ENCODE measurements at places on chromosomes 4 and X.

DNA sequence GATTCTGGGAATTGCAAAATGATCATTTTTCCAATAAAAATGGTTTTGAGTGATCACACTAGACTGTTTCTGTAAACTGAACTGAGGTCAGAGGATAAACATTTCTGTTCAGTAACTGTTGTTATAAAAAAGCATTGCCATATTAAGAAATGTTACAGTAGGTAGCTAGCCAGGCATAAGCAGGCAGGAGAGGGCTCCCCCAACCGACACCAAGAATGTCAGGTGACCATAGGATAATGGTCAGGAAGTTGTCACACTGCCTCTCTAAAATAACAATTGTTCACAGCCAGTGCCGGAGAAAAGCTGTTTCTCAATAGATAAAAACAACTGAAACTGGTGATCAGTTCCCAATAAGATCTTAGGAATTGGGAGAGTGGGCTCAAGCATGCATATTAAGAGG lies 306.2 kb upstream of the SLIT2 start:
- no peak for DNase-seq

- DNase-seq: no peak
These were observed 38.5 kb upstream of the PDLIM5 start for GRCh38 chr4:94413085-94413840.

- no peak for DNase-seq
These were observed 164.2 kb downstream of the STIM2 start for GRCh38 chr4:27024805-27025204.

GRCh38 chr4:48949086-48949485 lies 37.0 kb upstream of the CWH43 start:
- no peak for DNase-seq

- no peak for DNase-seq
These were observed 41.3 kb downstream of the DOCK11 start for GRCh38 chrX:118536687-118537461.

GRCh38 chr4:162732876-162733275 lies 433.8 kb downstream of the NAF1 start:
- DNase-seq: no peak

DNA sequence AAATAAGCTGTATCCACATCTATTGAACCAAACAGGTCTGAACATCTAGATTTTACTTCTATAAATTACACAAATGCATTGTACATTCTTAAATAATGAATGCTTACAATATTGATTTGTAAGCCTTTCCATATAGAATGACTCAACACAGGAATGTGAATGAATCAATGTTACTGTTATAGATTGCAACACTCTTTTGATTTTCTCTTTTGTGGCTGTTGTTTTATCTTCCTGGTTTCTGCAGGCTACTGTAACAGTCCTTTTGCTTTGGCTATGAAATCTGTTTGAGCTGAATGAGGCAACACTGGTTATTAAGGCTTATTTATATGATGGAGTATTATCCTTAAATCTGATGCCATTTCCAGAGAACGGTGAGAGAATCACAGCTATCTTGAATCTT lies 49.5 kb downstream of the GPR50 start:
- DNase-seq: no peak

DNA sequence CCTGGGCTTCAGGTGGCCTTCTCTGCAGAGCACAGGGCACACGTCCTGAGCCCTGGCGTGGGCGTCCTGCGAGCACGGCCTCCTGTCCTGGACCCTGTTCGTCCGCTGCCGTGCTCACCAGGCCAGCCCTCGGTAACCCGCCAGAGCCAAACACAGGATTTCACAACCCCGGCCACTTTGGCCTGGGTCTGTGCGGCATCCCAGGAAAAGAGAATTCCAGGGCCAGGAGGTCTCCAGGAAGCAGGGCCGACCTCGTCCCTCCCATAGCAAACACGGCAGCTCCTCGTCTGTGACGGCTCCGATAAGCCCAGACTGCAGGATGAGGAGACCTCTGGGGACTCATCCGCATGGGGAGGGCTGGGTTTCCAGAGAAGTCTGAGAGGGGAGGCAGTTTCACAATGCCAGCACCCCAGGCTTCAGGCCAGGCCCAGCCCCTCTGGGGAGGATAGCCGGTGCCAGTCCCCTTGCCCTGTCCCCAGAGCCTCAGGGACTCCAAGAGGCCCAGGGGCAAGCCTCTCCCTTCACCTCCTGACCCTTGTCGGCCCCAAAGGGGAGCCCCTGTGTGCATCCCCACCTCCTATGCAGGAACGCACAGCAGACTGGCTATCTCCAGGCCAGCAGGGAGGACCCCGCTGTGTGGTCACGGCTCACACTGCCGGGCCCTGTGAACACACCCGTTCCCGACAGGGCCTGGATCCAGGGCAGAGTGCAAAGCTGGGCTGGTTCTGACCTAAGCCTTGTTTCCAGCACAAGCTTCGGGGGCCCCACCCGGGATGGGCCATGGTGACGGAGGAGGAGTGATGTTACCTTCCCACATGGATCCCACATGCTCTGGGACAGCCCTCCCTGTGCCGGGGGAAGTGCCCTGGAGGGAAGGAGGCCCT lies 22.3 kb upstream of the HTRA3 start:
- peak; percentile 79 for DNase-seq

GRCh38 chrX:109841869-109842579 lies 109.0 kb upstream of the ACSL4 start:
- no peak for DNase-seq

- DNase-seq: no peak
These were observed 257.6 kb upstream of the CLNK start for GRCh38 chr4:10942156-10942555.

DNA sequence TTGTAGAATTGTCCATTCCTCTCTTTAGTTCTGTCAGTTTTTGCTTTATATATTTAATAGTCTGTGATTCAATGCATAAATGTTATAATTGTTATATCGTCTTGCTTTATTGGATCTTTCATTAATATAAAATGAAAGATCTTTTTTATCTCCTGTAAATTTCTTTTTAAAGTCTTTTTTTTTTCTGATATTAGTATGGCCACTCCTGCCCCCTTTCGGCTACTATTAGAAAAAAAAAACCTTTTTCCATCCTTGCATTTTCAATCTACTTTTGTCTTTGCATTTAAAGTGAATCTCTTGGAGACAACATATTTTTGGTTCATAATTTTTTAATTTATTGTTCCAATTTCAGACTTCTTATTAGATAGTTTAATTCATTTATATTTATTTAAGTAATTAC lies 677.4 kb upstream of the NDST4 start:
- DNase-seq: no peak

- DNase-seq: no peak
These were observed 10.6 kb downstream of the PBDC1 start for GRCh38 chrX:76183289-76184049.

DNA sequence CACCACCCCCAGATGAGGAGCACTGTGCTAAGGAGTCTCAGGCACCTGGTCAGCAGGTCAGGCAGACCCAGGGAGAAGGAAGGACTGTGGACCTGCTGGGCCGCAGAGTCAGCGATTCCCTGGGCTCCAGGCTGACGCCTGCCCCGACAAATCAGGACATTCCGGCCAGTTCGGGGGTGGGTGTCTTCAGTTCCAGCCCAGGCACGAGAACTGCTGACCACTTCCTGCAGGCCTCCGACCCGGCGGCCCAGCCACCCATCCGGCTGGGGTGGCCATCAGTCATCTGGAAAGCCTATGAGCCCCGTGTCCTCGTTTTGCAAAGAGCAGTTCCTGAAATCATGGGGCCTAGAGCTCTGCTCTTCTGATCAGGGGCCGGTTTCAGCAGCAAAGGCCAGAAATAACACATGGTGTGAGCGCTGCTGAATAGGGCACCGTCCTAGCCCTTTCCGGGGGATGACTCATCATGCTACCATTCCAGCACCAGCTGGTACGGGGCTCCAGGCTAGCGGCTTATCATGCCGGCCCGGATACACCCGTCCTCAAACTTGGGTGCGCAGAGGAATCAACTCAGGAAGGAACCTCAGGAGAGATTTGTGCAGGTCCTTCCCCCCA lies 7.8 kb upstream of the SH3TC1 start:
- DNase-seq: no peak

DNA sequence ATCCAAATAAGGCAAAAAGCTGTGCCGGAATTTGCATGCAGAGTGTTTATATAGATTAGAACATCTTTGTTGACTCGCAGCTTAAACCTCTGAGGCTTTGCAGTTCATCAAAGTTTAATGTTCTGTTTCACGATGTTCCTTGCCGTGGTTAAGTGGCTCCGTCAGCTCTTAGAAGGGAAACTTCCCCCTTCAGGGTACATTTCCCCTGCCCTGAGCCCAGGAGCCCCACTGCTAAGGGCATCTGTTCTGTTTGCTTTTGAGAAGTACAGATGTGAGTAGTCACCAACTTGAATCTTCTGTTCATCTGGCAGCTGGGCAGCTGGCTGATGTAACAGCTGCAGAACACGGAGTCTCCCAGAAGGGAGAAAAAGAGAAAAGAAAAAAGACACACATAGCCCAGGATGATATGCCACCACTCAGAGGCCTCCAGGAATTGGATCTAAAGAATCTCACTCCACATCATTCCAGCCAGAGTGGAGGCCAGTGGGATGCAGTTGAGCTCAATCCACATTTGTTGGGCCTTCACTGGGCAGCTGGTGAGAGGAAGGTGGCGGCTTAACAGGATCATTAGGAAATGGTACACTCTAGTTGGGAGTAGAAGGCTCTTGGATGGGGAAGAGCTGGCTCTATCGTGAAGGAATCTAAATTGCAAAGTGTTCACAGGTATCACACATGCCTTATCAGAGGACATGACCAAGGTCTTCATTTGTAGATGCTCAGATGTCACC lies 178.7 kb upstream of the RBPJ start:
- no peak for DNase-seq

DNA sequence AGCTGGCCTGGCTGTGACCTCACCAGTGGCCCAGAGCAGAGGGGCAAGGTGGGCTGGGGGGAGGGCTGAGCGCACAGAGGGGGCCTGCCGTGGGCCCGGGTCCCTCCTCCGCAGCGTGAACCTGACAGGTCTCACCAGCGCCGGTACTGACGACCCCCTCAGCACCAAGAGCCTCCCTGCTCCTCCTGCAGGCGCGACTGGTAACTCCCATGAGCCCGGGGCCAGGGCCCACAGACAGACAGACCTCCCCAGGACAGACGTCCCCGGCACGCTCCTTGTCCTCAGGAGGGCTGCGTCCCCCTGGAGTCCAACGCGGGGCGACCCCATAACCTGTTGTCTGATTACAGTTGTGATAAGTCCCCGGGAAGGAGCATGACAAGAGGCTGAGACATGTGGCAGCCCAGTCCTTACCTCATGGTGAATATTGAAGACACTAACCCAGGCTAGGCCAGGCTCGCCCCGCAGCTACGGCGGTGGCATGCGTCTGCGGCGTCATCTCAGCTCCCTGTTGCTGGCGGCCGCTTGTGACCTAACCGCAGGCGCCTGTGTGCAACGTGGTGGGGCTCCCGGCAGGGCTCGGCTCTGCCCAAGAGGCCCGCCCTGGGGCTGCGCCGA lies 8.5 kb downstream of the AKAP17A start:
- peak; percentile 57 for DNase-seq

DNA sequence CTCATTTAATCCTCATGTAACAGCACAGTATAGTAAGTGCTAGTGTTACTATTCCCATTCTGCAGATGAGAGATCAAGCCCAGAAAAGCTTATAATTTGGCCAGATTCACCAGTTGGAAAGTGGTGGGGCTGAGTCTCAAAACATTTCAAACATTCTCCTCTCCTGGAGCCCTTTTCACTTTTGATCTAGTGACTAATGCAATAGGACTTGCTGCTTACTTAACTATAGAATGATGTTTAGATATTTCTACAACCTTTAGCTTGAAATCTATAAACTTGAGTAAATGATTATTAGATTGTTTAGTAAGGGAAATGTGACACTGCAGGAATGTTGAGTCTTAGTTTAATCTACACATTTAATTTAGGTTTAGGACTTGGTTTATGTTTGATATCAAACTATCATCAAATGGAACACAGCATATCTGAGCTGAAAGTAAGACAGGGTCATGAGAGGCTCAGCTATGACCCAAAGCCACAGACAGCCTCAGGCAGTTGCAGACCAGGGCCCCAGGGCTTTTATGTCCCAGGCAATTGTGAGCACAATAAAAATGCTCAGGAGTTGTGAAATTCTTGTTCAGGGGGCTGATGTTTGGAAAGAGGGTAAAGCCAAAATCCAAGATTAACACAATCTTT lies 199.5 kb upstream of the HS3ST1 start:
- no peak for DNase-seq

DNA sequence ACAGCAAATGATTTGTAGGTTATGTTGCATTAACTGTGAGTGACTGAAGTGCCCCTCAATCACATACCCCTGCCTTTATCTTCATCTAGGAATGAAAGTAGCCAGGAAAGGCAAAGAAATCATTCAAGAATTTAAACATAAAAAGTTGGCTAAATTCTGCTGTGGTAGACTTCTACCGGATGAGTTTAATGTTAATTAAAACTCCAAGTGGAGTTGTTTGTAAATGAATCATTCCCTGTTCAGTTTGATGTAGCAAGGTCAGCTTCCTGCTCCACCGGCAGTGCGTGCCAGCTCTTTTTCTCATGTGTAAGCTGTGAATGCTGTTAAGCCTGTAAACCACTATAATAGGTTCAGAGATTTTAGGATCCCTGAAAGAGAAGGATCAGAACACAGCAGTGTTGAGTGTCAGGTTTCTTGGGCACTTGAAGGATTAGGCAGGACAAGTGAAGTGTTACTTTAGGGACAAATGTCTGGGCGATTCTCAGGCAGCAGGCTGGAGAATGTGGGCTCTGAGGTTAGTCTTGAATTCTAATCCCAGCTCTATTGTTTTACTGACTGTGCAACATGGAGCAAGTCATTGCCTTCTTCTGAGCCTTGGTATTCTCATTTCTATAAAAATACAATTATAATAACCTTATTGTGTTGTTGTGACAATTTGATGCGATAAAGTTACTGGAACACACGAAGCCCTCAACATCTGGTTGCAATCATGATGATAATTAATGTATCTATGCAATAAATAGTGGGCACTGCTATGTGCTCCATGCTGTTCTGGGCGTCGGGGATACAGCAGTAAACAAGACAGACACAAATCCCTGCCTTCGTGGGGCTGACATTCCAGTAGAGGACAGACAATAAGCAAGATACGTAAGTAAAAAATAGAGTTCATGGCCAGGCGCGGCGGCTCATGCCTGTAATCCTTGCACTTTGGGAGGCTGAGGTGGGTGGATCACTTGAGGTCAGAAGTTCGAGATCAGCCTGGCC lies 112.0 kb downstream of the SHROOM3 start:
- no peak for DNase-seq

GRCh38 chr4:121344098-121344497 lies 36.7 kb downstream of the QRFPR start:
- DNase-seq: no peak

- DNase-seq: no peak
These were observed 180.7 kb downstream of the PDGFC start for GRCh38 chr4:156790866-156791265.

DNA sequence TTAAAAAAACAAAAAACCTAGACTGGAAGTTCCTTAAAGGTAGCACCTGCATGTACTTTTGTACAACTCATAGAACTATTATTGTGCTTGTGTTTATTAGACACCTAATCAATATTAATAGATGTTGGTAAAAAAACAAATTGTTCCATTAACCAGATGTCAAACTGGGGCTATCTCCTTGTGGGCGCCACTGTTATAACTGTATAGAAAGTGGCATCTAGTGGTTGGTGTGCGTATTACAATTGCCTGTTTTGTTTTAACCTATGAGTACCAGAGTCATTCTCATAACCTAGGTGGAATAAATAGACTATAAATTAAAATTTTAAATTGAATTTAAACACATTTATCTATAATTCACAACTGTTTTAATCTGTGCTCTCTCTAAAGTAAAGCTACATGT lies 97.4 kb downstream of the COL4A5 start:
- DNase-seq: no peak

Data from sciatic nerve (tissue), 2 donors.